ENCODE measurements at places on chromosomes 12 and 14.
A peak's percentile ranks its signal among the peaks of the same experiment; 100 is the strongest.

DNA sequence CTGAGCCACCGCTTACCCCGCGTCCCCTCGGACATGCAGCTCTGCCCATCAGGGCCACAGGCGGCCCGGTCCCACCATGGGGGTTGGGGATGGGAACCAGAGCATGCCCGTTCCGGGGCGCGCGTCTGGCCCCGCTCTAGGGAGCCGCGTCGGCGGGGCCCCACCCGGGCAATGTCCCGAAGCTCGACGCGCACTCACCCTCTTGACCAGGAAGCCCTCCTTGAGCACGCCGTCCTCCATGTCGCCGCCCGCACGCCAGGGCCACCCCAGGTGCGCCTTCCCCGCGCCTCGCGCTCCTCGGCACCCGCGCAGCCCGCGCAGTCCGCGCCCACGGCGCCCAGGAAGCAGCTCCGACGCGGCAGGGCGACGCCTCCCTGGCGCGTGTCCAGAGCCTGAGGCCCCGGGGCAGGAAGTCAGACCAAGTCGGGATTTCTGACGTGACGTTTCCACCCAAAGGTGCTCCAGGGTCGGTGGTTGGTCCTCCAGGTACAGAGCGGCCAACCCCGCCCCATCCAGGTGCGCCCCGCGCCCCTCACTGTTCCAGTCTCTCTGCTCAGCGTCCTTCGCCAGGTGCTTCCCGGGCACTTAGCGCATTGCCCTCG is at the start of gene PLEK2:
Gene PLEK2 (minus strand): TSS at position 346 of the 602 bp plus-strand sequence. CDS start 106 bp downstream, at position 240.
- DNase-seq = peak; percentile 50

- no peak for DNase-seq
Measured at GRCh38 chr12:61044766-61045165, 1215.4 kb upstream of the USP15 start.

DNA sequence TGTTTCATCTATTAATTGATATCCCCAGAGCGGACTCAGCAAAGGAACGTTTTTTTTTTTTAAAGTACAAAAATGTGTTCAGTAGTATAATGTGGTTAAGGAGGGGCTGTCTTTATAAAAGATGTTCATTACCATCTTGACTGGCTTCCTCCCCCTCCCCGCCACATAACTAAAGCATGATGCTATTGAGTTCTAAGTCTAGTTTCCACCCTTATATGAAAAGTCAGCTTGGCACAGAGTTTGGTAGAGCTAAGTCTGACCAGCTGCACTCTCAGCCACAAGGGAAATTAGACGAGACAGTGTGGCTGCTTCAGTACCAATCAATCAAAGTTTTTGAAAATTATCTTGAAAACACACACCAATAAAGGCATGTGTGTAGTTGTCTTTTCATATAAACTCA is 1.9 kb upstream of the MYBPC1 start:
- DNase-seq = peak; percentile 86

DNA sequence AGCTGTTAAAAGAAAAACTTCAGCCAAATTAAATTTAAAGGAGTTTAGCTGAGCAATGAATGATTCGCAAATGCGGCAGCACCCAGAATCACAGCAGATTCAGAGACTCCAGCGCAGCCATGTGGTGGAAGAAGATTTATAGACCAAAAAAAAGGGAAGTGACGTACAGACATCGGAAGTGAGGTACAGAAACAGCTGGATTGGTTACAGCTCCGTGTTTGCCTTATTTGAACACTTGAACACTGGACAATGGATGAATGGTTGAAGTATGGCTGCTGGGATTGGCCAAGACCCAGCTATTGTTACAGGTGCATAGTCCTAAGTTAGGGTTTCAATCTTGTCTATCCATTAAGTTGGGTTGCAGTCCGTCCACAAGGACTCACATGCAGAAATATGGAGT is 42.6 kb downstream of the GALNT8 start:
- DNase-seq = no peak

- DNase-seq = no peak
Measured at GRCh38 chr14:102973706-102974285, 51.3 kb downstream of the AMN start.

DNA sequence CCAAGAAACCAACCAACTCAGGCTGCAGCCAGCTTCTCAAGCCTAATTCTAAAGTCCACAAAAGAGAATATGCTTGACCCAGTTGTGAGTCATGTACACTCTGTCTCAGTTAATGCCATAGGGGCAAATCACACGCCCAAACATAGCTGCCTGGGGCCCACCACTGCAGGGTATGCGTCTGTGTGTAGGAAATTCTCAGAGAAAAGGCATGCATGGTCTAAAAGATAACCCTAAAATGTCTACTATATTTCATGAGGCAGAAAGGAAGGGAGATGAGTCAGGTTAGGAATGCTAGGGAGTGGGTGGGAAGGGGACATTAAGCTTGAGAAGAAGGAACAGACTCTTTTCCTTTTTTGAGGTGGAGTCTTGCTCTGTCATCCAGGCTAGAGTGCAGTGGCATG is 22.3 kb upstream of the SPTLC2 start:
- peak; percentile 73 for DNase-seq

GRCh38 chr14:54343272-54344121 is 53.3 kb upstream of the CDKN3 start:
- peak; percentile 86 for DNase-seq

- no peak for DNase-seq
Measured at GRCh38 chr12:20142316-20142715, 226.0 kb upstream of the PDE3A start.

DNA sequence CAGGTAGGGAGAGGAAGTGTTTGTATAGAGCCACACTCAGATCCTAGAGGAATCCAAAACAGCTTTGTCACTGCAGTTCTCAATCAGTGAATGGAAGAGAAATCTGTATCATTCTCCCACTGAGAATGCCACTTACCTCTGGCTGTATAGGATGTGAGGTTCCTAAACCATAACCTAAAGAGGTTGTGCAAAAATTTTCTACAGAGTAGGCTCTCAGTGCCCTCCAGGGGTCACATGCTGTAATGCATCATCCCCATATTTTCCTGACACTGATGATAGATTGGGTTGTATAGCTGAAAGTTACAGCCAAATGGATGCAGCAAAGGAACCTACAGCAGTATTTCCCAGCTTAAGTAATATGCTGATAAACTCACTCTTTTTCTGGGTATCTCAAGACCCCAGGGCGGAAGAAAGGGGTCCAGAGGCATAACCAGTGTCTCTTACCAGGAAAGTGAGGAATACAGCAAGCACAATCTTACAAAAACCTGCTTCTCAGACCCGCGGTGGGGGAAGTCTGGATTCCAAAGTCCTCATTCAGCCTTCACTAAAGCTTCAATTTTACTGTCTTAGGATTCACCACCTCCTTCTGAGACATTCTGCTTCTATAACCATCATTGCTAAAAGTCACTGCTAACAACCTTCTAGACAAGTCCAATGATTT is 3.8 kb downstream of the BCDIN3D start:
- peak; percentile 52 for DNase-seq

GRCh38 chr12:78088391-78088832 is 257.7 kb downstream of the NAV3 start:
- peak; percentile 3 for DNase-seq

- peak; percentile 92 for DNase-seq
Measured at GRCh38 chr14:67987606-67988005, 168.0 kb downstream of the RAD51B start.

DNA sequence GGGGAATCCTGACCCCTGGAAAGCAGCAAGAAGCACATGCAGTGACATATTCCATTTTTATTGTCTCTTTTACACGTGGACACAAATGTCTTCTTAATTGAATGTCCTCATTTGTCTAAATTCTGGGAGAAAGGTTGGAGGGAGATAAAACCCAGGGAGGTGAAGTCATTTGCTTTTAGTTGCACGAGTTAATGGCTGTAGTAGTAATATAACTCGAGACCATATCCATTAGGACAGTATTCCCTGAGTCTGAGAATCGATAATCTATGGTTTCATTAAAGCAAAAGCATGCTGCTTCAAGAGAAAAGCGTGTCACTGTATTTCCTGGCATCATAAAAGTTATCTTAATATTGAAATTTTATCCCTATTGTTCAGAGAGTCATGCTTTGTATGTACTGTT is 216.0 kb upstream of the PELI2 start:
- DNase-seq = no peak

- DNase-seq = no peak
Measured at GRCh38 chr12:267581-268482, 5.2 kb upstream of the SLC6A13 start.

GRCh38 chr14:93309427-93309966 is 23.3 kb downstream of the BTBD7 start:
- no peak for DNase-seq

All from astrocyte of the hippocampus (primary cell).